ENCODE measurements at places on chromosomes 6 and 20.

GRCh38 chr6:149094934-149095351 lies 222.6 kb upstream of the TAB2 start:
- no peak for DNase-seq

GRCh38 chr6:36349240-36349639 lies 12.6 kb upstream of the BNIP5 start:
- DNase-seq = no peak

GRCh38 chr6:18561037-18561750 lies 174.0 kb downstream of the RNF144B start:
- DNase-seq = no peak

DNA sequence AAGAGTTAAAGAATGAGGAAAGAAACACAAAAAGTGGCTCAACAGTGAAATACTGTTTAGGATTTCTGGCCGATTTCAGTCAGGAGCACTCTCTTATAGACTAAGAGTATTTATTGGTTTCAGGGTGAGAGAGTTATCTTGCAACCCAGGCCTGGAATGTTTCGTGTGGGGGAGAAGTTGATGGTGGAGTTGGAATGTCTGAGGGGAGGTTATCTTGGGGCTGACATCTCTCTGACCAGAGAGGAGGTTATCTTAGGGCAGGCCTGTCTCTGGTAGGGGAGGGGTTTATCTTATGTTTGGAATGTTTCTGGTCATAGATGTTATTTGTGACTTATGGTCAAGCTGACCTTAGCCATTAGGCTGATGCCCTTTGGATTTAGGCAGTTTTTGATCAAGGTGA lies 80.3 kb downstream of the HTR1B start:
- DNase-seq = no peak

- DNase-seq = no peak
Observed at GRCh38 chr6:11552442-11552841, 14.9 kb downstream of the TMEM170B start.

GRCh38 chr20:49614338-49615050 lies 46.6 kb upstream of the PTGIS start:
- DNase-seq = no peak

GRCh38 chr6:138815797-138816528 lies 20.1 kb downstream of the ECT2L start:
- DNase-seq = no peak

GRCh38 chr6:84766118-84766798 lies 1.9 kb upstream of the TBX18 start:
- no peak for DNase-seq

- DNase-seq = no peak
Observed at GRCh38 chr20:25012616-25013189, 20.2 kb upstream of the APMAP start.

DNA sequence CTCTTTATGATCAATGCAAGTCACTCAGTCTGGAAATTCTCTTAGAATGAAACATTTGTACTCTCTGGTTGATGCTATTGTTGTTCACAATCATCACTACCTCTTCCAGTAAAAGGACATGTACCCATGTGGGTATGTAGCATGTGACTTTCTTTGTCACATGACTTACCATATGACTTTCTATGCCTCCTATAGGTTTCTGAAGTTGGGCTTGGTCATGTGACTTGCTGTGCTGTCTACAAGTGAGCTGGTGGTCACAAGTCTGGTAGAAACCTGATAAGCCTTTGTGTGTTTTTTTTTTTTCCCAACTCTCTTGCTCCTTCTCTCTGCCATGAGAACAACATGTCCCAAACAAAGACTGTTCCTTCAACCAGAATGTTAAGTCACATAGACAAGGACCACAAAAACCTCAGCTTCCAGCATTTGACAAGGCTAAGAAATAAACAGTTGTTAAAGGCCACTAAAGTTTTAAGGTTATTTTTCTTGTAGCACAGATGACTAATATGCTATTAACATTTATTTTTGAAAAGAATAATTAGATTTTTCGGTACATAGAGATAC lies 379.2 kb upstream of the SLC35B3 start:
- no peak for DNase-seq

- no peak for DNase-seq
Observed at GRCh38 chr6:159462431-159462830, 230.6 kb downstream of the SOD2 start.

GRCh38 chr6:150992703-150993102 lies 127.2 kb downstream of the MTHFD1L start:
- DNase-seq = no peak

GRCh38 chr6:130929036-130929678 lies 102.0 kb downstream of the SMLR1 start:
- DNase-seq = no peak

DNA sequence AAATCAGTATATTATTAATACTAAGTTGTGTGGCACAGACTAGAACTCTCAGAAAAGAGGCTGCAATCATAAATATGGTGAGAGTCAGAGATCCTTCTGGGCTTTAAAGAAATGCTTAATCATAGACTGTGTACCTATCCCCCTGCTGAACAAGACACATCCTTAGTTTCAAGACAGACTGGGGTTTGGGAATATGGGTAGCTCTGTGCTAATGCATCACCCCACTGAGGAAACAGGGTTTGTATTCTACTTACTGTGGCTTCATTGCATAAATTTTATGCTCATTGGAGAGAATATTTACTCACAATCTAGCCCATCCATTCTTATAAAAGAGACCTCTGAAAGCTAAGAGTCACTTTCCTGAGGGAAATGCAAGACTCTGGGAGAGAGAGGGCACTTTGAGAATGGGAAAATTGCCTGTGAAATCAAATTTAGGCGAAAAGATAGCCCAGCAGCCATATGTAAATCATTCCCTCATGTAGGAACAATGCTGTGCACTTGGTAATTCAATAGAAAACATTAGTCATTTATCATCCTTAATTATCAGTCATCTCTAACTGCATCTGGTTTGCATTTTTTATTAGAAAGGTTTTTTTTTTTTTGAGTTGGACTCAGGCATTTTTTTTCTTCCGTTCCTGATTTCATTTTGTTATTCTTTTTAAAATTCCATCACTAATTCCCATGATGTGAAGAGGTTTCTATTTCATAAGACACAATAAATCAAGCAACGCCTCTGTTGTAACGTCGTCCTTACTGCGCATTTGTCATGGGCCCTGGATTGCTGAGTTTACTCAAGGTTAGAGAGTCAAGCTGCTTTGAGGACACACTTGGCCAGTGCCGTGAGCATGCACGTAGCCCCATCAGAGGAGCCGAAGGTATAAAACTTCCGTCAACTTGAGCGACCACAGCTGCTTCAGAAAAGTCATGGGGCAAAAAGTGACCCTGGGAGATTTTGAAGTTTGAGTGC lies 91.8 kb downstream of the TRMT11 start:
- DNase-seq = no peak

DNA sequence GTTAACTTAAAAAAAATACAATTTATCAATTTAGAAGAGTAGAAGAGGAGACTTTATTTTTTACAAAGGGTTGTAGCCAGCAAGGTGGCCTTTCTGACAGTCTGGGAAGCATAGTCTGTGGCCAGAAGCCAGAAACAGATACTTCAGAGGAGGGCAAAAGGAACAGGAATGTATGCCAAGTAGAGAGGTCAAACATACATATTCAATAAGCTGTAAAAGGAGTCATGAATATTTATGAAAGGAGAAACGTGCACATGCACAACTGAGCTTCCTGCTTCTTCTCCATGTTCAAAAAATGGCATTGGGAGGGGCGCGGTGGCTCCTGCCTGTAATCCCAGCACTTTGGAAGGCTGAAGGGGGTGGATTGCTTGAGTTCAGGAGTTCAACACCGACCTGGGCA lies 43.9 kb upstream of the FAM184A start:
- DNase-seq = no peak

- DNase-seq = no peak
Observed at GRCh38 chr6:162261598-162261997, 466.0 kb downstream of the PRKN start.

DNA sequence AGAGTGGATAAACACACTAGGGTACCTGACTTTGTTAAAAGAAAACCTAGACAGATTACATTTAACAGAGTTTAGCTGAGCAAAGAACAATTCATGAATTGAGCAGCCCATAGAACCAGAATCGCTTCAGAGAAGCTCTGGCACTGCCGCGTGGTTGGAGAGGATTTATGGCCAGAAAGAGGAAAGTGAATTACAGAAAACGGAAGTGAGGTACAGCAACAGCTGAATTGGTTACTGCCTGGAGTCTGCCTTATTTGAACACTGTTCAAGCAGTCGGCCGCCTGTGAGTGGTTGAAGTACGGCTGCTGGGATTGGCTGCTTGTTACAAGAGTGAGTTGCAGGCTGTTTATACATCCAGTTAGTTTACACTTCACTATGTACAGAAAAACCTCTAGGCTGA lies 253.8 kb upstream of the CDYL start:
- no peak for DNase-seq

DNA sequence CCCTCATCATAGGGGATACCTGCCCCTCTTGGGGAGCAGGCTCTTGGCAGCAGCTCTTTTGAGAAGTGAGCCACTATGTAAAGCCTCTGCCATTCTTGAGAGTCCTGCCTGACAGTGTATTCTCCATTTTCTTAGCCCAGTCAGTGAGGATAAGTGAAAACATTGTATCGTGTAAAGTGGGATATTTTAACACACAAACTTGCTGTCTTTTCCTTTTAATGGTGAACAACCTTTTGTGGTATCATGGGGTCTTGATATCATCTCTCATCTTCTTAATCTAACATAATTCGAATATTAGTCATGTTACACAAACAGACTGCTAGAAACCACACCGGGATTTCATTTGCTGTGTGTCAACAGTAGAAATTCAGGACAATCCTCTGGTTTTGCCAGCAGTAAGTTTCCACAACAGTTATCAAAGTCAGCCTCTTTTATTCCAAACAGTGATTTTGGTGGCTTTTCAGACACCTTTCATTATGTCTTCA lies 136.2 kb downstream of the HIVEP1 start:
- no peak for DNase-seq

GRCh38 chr6:38057994-38058393 lies 238.5 kb downstream of the ZFAND3 start:
- DNase-seq = no peak

DNA sequence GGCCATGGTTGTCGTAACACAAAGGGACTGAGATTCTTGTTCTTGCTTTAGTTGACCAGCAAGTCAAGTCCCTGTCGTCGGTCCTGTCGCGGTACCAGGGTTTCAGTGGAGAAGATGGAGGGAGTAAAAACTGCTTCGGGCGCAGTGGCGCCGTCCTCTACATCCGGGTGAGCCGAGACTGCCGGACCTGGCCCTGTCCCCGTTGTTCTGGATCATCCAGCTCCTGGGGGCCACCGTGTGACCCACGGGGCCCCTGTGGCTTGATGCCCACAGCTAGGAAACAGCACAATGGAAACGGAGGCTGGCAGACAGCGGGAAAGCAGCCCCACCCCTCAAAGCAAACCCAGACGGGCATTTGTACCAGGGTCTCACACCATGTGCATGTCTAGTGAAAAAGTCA lies 15.0 kb downstream of the MTG2 start:
- DNase-seq = no peak

DNA sequence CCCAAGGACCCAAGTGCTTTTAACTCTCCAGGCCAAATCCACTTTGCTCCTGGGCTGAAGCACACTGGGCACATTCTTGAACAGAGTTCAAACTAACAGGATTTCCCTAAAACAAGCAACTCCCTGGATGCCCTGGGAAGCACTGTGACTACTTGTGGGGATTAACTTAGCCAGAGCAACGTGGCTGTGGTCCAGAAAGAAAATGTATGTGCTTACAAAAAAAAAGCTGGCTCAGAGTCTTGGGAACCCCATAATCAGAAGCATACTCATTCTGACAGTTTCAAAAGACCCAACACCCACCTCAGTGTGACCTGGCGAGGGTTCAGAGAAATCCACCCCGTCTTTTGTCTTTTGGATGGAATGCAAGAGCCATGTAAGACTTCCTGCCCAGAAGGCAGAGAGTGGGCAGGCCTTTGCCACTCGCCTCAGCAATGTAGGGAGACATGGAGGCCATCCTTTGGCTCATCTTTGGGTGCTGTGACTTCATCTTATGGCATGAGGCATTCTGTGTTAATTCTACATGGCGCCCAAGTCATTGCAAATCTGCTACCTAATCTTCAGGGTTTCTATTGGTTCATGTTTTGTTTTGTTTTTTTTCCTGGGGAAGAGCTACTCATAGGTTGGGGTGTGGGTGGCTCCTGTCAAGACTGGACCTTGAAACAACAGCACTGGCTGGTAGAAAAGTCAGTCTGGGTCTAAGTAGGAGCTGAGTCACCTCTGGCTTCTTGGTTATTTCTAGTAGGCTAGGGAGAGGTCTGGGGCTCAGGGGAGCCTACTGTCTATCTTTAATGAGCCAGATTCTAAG lies 248.6 kb upstream of the SUPT3H start:
- DNase-seq = no peak

DNA sequence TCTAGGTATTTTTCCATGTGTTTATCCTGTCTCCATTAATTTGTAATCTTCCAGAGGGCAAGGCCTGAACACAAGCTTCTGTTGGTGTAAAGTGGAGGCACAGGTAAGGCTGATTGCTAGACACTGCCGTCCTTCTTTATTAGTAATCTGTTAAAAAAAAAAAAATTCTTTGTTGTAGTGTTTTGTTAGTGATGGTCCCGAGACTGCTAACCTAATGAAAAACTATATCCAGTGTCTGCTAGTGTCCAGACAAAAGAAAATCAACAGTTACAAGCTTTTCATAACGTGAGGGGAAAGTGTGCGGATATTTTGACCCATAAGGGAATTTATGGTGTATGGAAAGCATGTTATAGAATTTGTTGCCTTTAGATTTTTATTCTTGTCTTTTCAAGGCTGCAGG lies 4.2 kb upstream of the HIVEP1 start:
- DNase-seq = no peak

DNA sequence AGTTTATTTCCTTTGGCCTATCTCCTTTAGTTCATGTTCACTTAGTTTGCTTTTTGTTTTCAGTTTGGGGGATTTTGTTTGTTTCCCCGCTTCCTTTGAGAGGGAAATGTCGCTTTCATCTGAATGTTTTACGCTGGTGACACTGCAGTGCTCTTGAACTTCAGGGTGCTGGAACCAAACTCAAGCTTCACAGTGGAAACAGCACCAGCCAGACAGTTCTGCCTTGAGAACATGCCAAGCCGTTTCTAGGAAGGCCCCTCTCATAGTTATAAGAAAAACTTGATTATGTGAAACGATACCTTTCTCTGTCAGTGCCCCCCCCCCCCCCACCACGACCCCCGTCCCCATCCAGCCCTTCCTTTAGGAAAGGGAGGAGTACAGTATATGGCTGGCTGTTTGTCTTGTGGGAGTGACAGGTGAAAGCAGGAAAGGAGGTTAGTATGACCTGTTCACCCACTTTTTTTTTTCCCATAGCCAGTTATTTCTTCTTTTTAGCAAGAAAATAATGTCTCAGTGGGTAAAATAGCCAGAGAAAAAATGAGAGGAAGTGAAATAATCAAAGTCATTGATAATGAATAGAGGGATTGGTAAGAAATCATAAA lies 130.1 kb downstream of the LRRC1 start:
- no peak for DNase-seq

DNA sequence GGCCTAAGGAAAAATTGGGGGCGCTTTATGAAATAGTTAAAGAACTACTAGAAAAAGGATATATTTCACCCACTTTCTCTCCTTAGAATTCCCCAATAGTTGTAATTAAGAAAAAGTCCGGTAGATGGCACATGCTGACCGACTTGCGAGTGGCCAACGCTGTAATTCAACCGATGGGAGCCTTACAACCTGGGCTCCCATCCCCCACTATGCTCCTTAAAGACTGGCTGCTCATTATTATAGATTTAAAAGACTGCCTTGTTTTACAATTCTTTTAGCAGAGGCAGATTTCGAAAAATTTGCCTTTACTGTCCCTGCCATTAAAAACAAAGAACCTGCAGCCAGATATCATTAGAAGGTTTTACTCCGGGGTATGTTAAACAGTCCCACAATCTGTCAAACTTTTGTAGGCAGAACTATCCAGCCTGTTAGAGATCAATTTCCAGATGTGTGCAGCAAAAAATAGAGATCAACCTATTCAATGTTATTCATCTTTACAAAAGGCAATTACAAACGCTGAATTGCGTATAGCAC lies 58.5 kb upstream of the PRSS16 start:
- DNase-seq = no peak

All from substantia nigra (tissue), 51 donors.